ENCODE measurements at places on chromosomes 5 and 9.

DNA sequence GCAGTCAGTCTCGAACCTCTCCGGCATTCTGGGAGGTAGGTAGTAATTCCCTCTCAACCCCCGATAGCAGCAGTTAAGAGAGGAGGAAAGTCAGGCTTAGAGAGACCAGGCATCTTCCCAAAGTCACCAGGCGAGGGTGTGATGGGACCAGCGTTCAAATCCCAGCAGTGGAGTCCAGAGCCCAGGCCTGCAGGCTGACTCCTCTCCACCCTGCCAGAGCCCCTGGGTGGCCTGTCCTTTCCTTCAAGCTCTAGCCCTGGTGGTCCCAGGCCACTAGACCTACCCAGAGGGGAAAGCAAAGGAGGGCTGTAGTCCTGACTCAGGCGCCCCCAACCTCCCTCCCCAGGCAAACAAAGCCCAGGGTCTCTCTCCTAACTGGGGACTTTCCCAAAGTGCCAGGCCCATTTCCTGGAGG is 4.2 kb upstream of the NR5A1 start:
- no peak for DNase-seq

GRCh38 chr9:88991066-88992034 is at the start of gene S1PR3:
TSS of gene S1PR3 (plus strand) at chr9:88991468. CDS start at chr9:89001201, 9,733 bp downstream.
- no peak for DNase-seq

DNA sequence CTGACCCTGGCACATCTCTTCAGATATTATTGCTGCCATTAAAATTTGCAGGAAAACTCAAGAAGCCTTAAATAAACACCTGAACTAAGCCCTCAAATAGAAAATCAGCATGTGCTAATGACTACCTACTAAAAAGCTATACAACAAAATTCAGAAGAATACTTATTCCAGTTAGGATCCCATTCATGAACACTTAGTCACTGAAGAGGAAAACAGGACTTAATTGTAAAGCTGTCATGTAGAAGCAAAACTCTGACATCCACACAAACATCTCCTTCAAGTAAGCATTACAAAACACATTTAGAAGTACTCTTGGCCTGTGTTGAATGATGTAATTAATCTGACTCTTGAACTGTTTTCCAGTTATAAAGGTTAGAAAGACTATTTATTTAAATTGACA is 19.9 kb downstream of the ELL2 start:
- no peak for DNase-seq

- no peak for DNase-seq
Measured at GRCh38 chr5:15522187-15522520, 22.2 kb downstream of the FBXL7 start.

- no peak for DNase-seq
Measured at GRCh38 chr9:6215562-6215961, at the start of gene IL33. TSS of gene IL33 (plus strand) at chr9:6215807. CDS start at chr9:6241695, 25,888 bp downstream.

DNA sequence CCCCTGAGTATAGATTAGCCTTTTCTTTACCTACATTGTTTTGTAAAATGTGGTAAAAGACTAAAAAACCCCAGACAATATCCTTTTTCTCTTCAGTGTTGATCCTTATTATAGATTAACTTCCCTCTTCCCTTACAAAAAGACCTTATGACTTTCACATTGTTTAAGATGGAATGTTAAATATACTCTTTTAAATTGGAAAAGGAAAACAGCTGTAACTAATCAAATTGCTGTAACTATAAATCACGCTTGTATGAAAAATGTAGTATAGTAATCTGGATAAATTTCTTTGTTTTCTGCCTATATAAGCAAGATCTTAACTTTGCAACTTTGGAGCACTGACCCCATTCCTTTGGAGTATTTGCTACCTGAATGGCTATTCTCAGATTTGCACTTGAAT is 383.1 kb downstream of the FAM170A start:
- no peak for DNase-seq

DNA sequence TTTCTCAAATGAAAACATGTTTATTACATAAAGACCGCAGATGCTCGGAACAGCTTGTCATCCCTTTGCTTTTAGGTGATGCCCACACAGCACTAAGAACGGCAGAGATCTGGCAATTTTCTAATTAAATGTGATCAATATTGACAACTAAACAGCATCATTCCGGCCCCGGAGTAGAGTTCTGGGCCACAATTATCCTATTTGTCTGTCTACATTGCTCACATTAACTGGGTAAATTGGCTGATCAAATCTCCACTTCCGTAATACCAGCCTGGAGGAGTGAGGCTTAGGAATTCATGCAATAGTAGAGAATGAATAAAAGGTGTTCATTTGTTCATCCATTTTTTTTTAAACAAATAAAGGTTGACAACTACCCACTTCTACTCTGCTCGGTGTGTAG is 245.1 kb upstream of the C9orf72 start:
- no peak for DNase-seq

DNA sequence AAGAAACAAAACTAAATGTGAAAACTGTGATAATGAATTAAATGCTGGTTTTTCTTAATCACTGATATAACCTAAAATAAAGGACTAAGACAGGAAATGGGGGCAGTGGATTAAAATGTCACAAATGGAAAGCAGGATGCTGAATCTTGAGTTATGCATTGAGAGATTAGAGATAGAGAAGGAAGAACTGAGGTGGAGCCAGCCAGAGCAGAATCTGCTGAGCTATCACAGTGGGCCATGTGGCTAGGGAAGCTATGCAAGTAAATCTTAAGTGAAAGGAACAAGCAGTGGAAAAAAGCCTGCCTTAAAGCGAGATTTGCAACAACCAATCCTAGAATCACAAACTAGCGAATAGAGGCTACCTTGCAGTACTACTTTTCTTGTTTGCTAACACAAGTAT is 188.5 kb upstream of the RASA1 start:
- no peak for DNase-seq

- no peak for DNase-seq
Measured at GRCh38 chr5:78799266-78800017, 150.9 kb upstream of the LHFPL2 start.

- DNase-seq, result no peak
Measured at GRCh38 chr5:81601919-81602318, 149.0 kb downstream of the SSBP2 start.

DNA sequence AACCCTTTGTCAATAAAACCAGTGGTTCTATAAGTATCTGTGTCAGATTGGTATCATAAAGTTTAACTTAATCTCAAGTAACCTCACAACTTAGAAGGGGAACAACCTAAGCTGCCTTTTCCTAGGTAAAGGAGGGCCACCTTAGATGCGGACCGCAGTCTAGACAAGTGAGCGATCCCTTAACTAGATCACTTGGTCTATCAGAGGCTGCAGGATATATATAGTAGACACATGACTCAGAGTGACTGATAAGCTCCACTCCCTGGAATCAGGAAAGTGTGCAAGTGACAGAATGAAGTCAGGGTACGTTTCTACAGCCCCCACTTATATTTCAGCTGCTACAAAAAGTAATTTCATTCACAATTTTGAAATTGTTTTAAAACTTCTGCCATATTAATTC is 7.4 kb downstream of the REEP5 start:
- no peak for DNase-seq

DNA sequence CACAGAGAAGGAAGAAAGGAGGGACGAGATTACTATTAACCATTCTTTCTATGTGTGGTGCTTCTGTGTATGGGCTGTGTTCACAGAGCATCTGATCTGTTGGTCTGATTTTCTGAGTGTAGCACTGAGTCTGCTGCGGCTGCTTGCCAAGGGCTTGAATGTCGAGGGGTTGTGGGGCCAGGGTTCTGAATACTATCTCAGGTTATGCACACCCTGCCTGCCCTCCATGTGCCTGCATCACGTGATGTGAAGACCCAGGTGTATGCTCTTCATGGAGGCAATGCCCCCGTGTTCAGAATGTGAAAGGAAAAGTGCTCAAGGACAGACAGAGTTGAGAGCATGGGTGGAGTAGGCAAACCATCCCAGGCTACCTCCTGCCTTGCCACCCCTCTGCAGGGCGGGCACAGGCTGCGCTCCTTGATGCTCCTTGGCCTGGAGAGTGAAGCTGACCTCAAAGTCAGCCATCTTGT is 254.9 kb downstream of the FANCC start:
- no peak for DNase-seq

DNA sequence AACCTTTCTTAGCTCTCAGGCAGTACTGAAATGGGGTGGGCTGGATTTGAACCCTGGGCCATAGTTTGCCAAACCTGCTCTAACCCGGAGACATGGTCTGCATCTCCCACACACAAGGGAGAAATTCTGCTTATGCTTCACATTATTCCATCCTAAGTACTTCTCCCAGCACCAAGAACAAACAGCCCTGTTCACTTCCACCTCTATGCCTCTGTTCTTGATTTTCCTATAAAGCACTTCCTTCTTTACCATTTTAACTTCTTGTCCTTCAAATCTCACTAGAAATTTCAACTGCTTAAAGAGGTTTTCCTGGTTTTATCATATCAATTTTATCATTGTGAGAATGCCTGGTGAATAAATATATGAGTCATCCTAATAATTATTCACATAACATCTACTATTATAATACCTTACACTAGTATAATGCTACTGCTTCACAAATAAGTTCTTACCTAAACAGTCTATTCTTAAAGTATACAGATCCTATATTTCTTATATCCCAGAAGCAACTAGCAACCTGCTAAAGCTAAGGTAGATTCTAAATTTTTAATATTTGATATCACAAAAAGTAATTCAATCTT is 12.7 kb downstream of the FEM1C start:
- DNase-seq, result no peak

- DNase-seq, result no peak
Measured at GRCh38 chr5:134129411-134130238, 15.1 kb downstream of the TCF7 start.
